ENCODE measurements at places on chromosomes 7 and 10.
A peak's percentile ranks its signal among the peaks of the same experiment; 100 is the strongest.

DNA sequence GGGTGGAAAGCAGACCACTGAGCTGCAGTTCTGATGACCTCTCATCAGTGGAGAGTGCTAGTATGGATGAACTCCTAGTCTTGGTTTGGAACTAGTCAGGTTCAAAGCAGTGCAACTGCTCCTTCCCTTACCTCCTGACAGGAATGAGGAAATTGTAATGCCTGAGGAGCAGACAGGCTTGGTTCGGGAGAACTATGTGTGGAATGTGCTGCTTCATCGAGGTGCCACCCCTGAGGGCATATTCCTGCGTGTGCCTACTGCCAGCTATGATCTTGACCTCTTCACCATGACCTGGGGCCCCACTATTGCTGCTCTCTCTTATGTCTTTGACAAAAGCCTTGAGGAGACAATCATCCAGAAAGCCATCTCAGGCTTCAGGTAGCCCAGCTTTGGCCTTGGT, 27.4 kb upstream of the NFKB2 start:
- H3K27me3 ChIP-seq = no peaks in the 10 kb centered on the region
- no peak overlapping the region for H3K4me3 ChIP-seq
- H3K36me3 ChIP-seq = peaks cover 93% of the 10 kb centered on the region

DNA sequence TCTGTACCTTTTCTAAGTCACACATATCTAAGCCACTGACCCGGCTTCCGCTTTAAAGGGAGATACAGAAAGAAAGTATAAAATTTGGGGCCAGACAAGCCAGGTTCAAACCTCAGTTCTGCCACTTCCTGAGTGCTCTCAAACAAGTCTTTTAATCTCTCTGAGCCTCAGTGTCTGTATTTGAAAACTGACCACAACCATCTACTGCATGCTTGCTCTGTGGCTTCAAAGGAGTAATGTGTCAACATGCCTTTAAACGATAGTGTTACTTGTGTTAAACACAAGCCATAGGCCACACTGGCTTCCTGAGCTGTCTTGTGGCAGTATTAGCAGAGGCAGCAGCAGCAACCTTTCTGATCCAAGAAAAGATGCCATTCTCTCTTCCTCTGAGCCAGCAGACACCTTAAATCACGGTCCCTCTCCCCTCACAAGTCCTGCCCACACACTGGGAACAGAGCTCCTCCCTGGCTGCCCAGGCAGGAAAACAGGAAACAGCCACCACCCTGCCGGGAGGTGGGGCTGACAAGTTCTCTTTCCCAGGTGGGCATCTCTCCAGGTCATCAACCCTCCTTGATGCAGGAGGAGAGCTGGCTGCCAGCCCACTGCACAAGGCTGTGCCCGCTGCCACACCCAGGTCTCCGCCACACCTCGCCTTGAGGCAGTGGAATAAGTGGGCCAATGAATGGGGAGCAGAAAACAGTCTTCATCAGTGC, 10.7 kb downstream of the HIP1 start:
- no peaks in the 10 kb centered on the region for H3K27me3 ChIP-seq
- no peak overlapping the region for H3K27ac ChIP-seq
- H3K36me3 ChIP-seq = no peaks in the 10 kb centered on the region
- peak; percentile 65 for DNase-seq
- no peak overlapping the region for H3K4me3 ChIP-seq
- peaks cover 3% of the 10 kb centered on the region for H3K4me1 ChIP-seq

- H3K36me3 ChIP-seq = no peaks in the 10 kb centered on the region
- H3K4me1 ChIP-seq = no peaks in the 10 kb centered on the region
- H3K27me3 ChIP-seq = no peaks in the 10 kb centered on the region
- no peak for DNase-seq
Observed at GRCh38 chr7:99381664-99382075, 7.1 kb downstream of the ARPC1B start.

- no peaks in the 10 kb centered on the region for H3K27me3 ChIP-seq
- no peaks in the 10 kb centered on the region for H3K4me1 ChIP-seq
- H3K4me3 ChIP-seq = no peak overlapping the region
Observed at GRCh38 chr10:117248750-117249465, 8.0 kb downstream of the SLC18A2 start.

DNA sequence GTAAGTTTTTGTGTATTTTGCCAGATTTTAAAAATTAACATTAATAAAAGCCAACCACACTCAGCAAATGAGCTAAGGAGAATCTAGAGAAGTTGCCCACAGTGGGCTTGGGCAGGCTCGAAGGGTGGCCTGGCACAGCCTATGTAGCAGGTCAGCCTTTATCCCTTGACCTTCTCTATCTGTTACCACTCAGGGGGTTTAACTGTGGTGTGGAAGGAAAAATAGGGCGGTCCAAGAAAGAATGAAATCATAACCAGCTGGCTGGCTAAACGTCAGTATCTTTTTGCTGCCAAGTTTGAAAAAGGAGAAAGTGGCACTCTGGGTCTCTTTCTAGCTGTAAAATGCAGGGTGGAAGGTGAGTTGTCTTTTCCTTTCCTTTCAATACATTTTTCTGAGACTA, 130.3 kb upstream of the ASAH2 start:
- H3K36me3 ChIP-seq = no peaks in the 10 kb centered on the region
- H3K27ac ChIP-seq = no peak overlapping the region
- no peak for DNase-seq
- H3K4me1 ChIP-seq = no peaks in the 10 kb centered on the region
- H3K4me3 ChIP-seq = no peak overlapping the region

DNA sequence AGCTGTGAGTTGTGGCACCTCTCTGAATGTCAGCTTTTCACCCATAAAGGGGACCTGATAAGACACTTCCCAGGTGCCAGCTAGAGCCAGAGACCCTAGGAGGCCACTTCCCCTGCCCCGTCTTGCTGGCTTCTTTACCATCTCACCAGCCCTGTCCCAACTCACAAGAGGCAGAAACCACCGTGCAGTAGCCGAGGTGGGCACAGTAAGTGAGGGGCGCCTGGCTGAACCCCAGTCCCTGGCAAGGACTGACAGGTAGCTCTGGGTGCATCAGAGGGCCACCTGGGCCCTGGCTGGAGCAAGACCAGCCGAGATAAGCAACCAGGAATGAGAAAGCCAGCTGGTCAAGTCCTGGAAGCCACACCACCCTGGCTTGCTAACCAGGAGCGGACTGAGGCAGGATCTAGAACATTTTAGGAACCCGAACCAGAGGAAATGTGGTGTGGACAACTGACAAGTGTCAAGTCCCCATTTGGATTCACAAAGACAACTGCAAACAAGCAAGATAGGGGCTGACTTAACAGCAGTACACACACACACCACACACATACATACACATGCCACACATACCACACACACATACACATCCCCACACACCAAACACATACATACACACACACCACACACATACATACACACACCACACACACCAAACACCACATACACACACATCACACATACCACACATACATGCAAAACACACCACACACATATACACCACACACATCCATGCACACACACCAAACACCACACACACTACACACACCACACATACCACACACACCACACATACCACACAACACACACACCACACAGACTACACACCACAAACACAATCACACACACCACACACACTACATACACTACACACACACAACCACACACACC, 20.8 kb downstream of the OGDHL start:
- H3K4me3 ChIP-seq = no peak overlapping the region
- H3K27me3 ChIP-seq = no peaks in the 10 kb centered on the region
- H3K27ac ChIP-seq = no peak overlapping the region
- DNase-seq = no peak
- H3K36me3 ChIP-seq = no peaks in the 10 kb centered on the region

DNA sequence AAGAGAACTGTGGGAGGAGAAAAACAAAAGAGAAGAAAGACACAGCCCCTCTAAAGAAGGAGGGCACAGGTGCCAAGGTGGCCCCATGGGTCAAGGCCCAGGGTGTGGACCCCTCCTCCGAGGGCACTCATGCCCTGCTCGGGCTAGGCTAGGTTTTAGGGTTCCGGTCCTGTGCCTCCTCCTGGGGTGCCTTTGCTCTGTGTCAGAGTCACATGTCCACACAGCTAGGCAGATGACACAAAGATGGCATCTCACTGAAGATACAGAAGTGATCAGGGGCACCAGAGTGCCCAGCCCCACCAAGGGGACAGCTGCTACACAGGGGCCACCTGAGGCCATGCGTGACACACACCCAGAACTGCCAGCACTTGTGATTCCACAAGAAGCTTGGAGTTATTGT, 116.4 kb upstream of the PPIF start:
- DNase-seq = no peak
- H3K4me1 ChIP-seq = no peaks in the 10 kb centered on the region
- no peaks in the 10 kb centered on the region for H3K27me3 ChIP-seq
- no peak overlapping the region for H3K27ac ChIP-seq

DNA sequence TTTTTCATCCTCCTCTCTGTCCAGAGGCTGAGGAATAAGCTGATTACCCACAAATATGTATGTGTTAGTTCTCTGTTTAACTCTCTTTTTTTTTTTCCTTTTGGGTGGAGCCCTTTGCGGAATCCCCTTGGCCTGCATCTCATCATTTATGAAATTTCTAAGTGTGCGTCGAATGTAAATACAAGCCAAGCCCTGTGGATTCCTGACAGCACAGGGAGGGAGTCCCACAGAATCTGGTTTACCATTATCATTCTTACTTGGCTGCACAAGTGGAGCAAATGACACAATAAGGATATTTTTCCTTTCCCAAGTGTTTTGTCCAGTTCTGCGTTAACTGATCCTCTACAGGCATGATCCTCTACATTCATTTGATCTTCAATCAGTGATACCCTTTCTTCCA, 11.4 kb downstream of the STK31 start:
- H3K27ac ChIP-seq = no peak overlapping the region
- H3K27me3 ChIP-seq = no peaks in the 10 kb centered on the region

GRCh38 chr7:30531286-30531685, 26.7 kb upstream of the GGCT start:
- no peak overlapping the region for H3K4me3 ChIP-seq
- no peaks in the 10 kb centered on the region for H3K4me1 ChIP-seq
- no peak overlapping the region for H3K27ac ChIP-seq

DNA sequence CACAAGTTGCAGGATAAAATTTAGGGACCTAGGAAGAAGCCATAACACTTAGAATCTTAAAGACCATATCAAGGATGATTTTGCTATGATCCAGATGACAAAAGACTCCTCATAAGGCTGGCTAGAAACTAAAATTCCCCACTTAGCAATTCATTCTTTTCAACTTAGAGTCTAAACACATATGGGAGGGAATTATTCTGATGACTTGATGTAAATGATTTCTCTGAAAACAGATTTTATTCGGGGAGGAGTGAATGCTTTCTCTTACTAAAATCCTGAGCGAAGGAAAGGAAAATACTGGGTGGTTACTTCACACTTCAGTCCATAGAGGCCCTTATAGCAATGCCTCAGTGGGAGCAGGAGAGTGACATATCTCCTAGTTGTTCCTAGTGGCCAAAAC, 138.7 kb upstream of the SORCS1 start:
- H3K27me3 ChIP-seq = no peaks in the 10 kb centered on the region
- no peak overlapping the region for H3K27ac ChIP-seq
- no peaks in the 10 kb centered on the region for H3K4me1 ChIP-seq
- no peak for DNase-seq
- H3K4me3 ChIP-seq = no peak overlapping the region
- H3K36me3 ChIP-seq = no peaks in the 10 kb centered on the region

DNA sequence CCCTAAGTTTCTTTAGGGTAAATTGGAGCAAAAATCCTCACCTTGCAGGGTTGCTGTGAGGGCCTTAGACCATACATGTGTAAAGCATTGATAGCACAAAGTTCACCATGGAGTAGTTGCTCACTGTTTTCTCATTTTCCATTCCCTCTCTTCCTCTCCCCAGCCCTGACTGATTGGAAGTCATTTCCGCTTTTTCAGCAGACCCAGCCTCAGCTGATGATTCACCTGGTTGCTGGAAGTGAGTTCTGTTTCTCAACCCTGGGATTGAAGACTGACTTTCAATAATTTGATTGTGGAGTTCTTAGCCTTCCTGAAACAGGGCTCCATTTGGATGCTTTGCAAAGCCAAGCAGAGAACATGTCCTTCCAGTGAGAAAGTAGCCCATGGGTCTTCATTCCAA, 107.0 kb downstream of the PLXNA4 start:
- no peaks in the 10 kb centered on the region for H3K27me3 ChIP-seq
- DNase-seq = no peak
- no peak overlapping the region for H3K27ac ChIP-seq

DNA sequence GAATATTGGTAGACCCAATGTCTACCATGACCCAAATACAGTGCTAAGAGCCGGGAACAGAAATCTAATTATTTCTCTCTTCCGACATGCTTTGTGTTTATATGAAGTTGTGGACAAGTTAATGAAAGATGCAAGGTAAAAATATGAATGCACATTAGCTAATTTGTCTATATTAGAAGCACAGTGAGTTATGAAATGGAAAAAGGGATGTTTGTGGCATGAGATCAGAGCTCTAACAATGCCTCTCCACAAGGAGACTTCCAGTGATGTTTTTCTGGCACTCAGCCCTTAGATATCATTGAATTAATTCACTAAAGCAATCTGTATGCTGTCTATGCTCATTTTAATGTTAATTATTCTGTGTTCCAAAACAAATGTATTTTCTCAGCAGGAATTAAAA, 897.2 kb downstream of the CNTNAP2 start:
- no peaks in the 10 kb centered on the region for H3K36me3 ChIP-seq
- no peak overlapping the region for H3K4me3 ChIP-seq
- H3K4me1 ChIP-seq = peaks cover 8% of the 10 kb centered on the region
- H3K27me3 ChIP-seq = no peaks in the 10 kb centered on the region
- no peak for DNase-seq

GRCh38 chr7:148570510-148570909, 20.1 kb upstream of the C7orf33 start:
- no peak overlapping the region for H3K4me3 ChIP-seq
- H3K36me3 ChIP-seq = no peaks in the 10 kb centered on the region
- no peak for DNase-seq
- no peaks in the 10 kb centered on the region for H3K27me3 ChIP-seq

- no peaks in the 10 kb centered on the region for H3K4me1 ChIP-seq
- no peak overlapping the region for H3K4me3 ChIP-seq
- no peaks in the 10 kb centered on the region for H3K36me3 ChIP-seq
- H3K27me3 ChIP-seq = no peaks in the 10 kb centered on the region
- no peak overlapping the region for H3K27ac ChIP-seq
Observed at GRCh38 chr10:5252177-5253037, 55.8 kb downstream of the AKR1C4 start.
